ENCODE measurements at places on chromosomes 12 and 14.

GRCh38 chr12:89539426-89540223, 13.8 kb upstream of the POC1B start:
- no peak for DNase-seq

DNA sequence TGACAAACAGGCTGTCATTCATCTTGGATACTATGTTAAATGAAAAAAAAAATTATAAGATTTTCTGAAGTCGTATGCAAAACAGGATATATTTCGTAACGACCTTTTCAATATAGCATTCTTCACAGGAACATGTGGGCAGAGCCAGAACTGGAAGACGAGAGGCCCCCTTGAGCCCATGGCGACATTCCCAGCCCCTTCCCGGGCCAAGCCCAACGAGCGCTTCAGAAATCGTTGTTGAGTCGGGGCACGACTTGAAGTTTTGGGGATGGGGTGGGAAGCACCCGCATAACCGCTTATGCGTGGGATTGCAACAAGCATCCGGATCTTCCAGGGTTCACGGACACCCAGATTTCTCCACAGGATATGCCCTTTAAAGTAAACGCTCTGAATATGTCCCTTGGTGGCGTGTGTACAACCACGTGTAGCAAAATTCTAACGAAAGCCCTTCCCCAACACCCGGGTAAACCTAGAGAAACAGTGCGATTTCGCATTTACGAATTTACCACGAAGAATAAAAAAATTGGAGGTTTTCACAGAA, 736 bp downstream of the C14orf39 start:
- DNase-seq: no peak

DNA sequence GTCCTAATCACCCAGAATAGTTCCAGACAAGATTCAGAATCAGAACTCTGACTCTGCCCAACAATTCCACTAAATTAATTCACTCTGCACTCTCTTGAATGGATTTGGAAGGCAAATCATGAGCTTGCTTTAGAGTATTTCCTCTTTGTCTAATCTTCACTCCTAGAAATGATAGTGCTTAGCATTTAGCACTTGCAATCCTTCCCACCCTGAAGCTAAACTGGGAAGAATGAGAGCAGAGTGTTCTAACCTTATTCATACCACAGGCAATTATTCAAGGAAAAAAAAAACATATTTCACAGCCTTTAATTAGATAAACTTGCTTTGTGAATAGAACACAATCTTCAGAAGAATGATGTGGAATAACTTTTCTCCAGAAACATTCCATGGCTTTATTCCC, 264.6 kb downstream of the PAWR start:
- DNase-seq: no peak

DNA sequence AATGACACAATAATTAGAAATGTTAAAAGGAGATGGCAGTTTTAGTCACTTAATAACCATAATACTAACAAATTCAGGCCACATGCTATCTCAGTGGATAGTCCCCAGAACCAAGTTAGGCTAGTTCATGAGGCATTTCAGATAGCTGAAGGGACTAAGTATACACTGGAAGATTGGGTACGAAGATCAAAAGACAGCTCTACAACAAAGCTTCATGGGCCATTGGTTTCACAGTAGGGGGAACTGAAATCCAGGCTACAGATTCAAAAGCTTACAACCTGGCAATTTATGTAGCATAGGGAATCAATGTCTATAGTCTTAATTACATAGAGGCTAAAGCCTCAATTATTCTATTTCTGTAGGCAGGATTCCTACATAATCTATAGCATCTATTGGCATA, 343.0 kb downstream of the RGS6 start:
- no peak for DNase-seq

DNA sequence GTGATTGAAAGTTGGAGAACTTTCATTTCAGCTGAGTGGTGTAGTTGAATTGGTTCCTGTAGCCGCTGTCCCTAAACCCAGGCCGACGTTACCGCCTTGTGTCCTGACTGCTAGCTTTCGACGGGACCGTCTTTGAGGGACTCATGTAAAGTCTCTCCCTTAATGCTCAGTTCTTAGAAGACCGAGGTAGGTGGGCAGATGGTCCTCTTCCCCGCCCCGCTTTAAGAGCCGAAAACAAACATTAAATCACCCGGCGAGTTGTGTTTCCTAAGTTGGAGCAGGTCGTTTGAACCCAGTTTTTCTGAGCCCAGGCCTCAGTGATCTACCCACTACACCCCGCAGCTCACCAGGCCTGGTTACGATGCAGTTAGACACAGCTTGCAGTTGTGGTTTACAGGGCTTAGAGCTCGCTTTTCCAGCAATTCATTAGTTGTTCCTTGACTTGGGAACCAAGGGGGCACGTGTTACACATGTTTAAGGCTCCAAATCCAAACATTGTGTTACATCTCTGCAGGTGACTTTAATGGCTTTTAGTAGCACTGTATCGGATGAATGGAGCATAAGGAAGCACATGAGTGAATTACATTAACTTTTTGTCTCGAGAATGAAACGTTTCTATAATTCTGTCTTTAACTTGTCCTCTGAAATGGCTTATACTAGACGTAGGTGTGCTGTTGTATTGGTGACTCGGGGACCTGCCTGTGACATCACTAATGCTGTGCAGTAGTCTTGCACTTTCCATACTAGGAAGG, 790 bp downstream of the NEDD1 start:
- DNase-seq: peak; percentile 20

DNA sequence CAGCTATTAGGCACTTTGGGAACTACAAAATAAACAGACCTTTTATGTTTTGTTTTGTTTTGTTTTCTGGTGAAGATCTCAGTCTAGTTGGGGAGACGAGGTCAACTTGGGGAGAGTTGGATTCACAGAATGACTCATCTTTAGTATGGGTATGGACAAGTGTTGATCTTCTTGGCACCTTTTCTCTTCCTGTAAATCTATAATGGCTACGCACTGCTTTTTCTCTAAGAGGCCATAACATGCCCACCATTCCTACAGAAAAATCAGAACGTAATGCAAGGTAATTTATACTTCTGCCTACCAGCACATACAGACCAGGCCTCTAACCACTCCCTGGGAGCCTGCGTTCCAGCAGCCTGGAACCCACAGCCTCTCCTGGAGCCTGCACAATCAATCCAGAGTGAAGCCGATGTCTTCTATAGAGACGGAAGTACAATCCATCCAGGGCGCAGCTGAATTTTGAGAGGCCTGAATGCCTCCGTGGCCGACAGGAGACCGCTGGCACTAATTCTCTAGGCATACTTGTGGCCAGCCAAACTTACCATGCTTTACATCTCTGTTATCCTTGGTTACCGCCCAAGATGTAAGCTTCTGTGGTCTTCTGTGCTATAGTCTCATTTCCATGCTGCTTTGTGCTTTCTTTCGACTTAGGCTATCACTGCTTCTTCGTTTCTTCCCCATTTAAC, 717 bp downstream of the PPHLN1 start:
- peak; percentile 64 for DNase-seq

DNA sequence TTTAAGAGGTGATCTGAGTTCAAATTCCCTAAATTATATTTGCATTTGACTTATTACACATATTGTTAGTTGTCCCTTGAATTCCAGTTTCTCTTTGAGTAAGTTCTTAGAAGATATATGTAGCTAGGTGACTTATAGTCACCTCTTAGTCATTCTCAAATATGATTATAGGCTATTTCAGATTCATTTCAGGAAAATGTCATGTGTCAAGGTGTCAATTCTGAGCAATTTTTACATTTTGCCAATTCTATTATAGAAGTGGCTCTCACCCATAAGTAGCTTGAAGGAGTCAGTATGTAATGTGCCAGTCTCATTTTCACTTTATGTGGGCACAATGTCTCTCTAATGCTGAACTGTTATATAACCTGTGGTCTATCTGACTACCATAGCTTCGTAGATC, 623.4 kb downstream of the DIO2 start:
- no peak for DNase-seq

DNA sequence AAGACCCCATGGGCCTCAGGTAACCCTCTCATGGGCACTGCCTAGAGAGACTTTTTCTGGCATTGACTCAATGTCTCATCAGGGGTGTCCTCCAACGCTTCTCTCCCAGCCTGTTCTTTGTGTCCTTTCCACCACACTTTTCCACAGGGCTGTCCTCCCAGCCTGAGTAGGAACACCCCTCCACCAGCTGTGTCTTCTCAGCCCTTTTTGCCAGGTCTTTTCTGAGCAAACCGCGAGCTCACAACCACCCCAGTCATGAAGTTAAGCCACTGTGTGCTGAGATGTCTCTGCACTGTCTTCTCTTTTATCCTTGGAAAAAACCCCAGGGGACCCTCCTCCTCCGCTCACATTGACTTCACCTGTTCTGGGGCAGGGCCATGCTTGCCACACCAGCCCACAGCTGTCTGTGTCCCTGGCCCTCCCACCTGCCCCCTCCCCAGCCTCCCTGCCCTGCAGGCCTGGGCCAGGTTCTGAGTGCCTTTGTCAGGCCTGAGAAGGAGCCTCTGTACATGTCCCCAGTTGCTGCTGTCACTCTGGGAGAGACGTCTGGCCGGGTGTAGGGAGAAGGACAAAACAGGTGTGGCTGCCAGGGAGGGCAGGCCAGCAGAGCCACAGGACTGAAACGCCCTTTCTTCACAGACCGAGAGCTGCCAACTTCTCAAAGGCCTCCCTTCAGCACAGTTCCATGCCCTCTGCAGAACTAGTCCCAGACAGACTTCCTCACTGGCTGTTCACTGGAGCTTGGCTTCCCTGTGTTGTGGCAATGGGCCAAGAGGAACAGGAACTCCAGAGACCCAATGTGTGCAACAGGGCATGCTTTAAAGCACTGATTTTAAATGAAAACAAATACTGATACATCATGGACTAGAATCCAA, 50.5 kb upstream of the PNMA1 start:
- DNase-seq: peak; percentile 88

GRCh38 chr12:51269174-51270066, 795 bp downstream of the SMAGP start:
- DNase-seq: no peak

DNA sequence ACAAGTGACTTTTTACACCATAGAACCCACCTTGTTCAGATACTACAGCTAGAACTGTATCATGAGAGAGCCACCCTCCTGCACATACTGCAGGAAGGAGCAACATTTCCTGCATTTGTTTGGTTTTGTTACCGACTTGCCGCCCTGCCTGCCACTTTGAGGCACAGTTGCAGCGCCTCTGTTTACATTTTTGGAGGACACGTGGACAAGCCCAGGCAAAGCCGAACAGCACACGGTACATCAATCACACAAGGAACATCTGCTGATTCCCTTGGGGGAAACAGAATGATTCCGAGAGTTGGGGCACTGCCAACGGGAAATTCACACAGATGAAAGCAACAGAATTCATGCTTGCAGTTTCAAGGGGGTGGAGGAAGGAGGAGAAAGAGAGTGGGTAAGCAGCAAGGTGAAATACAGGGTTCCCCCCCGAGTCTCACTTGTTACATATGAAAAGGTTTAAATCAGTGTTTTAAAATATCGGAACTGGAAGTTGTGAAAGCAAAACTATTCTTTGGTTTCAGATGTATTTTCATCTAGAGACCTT, 110.7 kb downstream of the BTG1 start:
- DNase-seq: peak; percentile 43

- peak; percentile 54 for DNase-seq
Measured at GRCh38 chr12:6229224-6230218, 29.3 kb downstream of the CD9 start.

GRCh38 chr12:128796439-128797118, 27.2 kb downstream of the SLC15A4 start:
- no peak for DNase-seq

- DNase-seq: no peak
Measured at GRCh38 chr14:22657861-22658260, 13.7 kb upstream of the OR6J1 start.

- no peak for DNase-seq
Measured at GRCh38 chr12:92648242-92649031, 54.4 kb upstream of the PLEKHG7 start.

DNA sequence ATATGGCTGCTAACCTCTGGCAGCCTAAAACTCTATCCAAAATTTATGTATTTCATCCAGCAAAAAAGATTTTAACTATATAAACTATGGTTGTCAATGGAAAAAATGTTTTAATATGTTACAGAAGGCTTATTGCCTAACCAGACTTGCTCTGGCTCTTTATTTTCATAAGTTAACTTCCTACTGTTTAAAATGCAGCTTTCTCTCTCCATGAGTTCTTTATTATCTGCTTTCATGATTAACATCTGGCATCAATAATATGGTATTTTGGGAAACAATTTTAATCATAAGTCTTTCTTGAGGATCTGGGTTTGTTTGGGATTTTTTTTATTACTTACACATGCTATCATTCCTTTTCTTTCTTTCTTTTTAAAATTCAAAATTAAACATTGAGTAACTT, 20.5 kb downstream of the KERA start:
- DNase-seq: peak; percentile 76

- no peak for DNase-seq
Measured at GRCh38 chr12:80513211-80513610, 69.2 kb downstream of the PTPRQ start.

DNA sequence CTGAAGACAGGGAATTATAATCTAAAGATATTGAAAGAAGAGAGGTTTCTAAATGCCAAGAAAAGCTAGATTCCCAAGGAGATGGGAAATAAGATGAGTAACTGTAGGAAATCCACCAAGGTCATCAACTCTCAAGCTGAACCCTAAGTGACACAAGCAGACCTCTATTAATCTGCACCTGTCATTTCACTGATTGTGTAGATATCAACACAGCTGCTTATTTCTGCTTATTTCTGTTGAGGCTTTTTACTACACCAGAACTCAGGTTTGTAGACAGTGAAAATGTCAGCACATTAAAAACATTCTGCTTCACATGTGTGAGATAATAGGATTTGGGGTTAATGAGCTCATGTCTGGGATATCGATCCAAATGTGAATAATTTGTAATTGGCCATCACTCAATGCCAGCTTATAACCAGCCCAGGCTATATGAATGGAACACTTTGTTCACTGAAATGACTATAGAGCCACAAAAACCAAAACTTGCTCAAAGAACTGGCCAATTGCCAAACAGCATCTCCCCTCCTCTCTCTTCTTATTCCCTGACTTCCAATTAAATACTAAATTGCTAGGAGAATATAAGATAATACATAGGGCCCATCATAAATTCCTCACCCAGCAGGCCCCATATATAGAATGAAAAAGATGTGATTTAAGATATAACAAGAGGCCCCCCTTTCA, 188.7 kb upstream of the ARID2 start:
- no peak for DNase-seq

GRCh38 chr12:30794591-30795409, 40.0 kb upstream of the CAPRIN2 start:
- peak; percentile 4 for DNase-seq

DNA sequence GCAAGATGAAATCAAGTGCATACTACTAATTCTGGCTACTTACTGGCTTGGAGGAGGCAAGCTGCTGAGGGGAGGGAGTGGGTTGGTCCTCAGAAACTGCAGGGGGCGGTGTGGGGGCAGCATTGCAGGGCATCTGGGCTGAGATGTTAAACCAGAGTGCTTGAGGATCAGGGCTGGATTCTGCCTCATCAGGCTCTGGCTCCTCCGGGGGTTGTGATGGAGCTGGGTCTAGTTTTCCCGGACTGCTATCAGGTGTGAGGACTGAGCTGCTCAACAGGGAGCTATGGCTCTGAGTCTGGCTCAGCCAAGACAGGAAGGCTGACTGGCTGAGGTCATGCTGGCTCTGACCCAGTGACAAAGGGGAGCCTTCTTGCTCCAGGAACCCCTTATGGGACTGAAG, 28.6 kb downstream of the BAZ2A start:
- no peak for DNase-seq

Data from muscle of back (tissue), 13 donors.